ENCODE measurements at places on chromosomes 1 and 21.
A peak's percentile ranks its signal among the peaks of the same experiment; 100 is the strongest.

GRCh38 chr1:174017231-174017970 is 4.8 kb downstream of the RC3H1 start:
- no peak for DNase-seq

DNA sequence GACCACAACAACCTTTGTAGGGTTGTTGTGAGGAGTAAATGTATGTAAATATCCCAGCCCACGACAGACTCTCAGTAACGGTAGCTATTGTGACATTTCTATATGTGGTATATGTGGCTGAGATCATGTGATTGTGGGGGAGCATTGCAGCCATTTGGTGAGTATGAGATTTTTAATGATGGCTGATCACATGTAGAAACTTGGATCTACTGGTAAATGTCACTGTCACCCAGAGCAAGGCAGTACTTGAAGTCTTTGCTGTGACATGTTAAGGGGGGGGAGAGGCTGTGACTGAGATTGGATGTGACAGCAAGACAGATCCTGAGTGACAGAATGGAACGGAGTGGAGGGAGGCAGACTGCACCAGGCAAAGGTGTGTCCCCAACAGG is 23.9 kb upstream of the MEF2D start:
- DNase-seq = no peak

DNA sequence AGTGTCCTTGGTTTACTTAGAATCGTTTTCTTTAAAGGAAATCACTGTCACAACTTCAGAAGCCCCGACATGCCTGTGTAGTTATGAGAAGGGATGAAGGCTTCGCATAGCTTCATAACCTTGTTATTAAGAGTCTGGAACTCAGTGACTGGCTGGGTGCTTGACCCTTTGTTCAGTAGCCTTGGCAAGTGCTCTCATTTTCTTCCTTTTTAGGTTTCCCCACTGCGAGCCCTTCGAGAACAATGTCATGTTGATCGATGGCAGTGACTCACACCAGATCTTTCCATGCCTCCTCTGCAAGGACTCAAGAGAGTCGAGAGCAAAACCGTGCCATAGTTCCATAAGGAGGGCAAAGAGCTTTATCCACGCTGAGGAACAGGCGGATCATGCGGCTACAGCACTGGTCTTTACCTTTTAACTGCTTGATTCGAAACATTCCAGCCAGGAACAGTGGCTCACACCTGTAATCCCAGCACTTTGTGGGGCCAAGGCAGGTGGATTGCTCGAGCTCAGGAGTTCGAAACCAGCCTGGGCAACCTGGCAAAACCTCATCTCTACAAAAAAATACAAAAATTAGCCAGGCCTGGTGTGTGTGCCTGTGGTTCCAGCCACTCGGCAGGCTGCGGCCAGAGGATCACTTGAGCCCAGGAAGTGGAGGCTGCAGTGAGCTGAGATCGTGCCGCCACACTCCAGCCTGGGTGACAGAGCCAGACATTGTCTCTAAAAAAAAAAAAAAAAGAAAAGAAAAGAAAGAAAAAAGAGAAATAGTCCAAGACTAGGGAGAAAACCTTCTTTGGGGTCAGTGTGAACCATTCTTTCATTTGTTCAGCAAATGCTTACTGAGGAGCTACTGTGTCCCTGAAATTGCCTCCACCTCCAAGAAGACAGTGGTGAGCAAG is 95.4 kb upstream of the ERRFI1 start:
- no peak for DNase-seq

DNA sequence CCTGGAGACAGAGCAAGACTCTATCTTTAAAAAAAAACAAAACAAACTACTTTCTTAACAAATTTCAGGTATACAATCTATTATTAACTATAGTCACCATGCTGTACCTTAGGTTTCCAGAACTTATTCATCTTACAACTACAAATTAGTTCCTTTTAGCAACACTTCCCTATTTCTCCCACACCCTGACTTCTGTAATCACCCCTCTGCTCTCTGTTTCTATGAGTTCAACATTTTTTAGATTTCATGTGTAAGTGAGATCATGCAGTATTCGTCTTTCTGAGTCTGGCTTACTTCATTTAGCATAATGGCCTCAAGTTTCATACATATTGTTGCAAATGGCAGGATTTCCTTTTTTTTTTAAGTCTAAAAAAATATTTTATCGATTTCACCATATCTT is 77.9 kb upstream of the LPGAT1 start:
- DNase-seq = no peak

- no peak for DNase-seq
Measured at GRCh38 chr1:11158720-11159321, 30.3 kb upstream of the ANGPTL7 start.

- no peak for DNase-seq
Measured at GRCh38 chr1:222454186-222454585, 93.7 kb downstream of the HHIPL2 start.

GRCh38 chr1:58782178-58783089 is 1.4 kb downstream of the JUN start:
- DNase-seq = peak; percentile 31

GRCh38 chr1:42158189-42158588 is 5.0 kb downstream of the GUCA2B start:
- no peak for DNase-seq

DNA sequence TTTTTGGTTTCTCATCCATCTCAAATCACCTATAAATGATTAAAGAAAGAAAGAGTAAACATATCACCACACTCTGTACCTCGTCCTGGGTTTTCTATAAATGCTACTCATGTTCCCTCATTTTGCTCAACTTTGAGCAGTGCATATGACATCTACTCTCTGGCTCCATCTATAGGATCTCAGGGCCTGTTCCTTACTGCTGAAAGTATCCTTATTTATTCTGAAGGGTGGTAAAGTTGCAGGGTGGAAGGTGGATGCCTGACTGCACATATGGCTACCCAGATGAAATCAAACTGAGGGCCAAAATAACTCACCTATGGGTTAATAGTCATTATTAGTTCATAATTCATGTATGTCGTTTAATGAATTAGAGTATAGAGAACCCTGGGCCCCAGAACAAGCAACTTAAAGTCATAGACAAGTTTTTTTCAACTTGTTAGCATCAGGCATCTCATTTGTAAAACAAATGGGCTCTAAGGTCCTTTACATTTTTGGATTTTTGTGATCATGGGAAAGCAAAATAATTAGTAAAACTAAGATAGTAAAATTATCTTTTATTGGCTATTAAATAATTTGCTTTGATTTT is 46.5 kb downstream of the NCF2 start:
- no peak for DNase-seq

- DNase-seq = no peak
Measured at GRCh38 chr1:205098242-205098641, 14.0 kb upstream of the TMEM81 start.

- DNase-seq = no peak
Measured at GRCh38 chr1:237736372-237737029, 154.2 kb downstream of the ZP4 start.

DNA sequence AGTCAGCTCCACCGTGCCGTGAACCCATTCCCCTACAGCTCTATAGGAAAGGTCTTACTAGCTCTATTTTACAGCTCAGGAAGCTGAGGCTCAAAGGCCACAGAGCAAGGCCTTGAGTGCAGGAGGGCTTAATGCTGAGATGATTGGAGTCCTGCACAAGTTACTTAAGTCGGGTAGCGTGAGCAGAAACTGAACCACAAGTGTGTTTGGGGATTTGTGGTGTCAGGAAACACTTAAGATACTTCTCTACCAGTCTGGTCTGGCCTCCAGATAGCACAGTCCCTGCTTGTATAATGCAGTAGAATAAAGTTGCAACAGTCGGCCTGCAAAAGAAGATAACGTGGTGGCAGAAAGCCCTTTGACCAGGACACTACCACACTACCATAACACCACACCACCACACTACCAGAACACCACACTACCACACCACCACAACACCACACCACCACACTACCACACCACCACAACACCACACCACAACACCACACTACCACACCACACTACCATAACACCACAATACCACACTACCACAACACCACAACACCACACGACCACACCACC is 118.1 kb downstream of the SPSB1 start:
- DNase-seq = no peak

DNA sequence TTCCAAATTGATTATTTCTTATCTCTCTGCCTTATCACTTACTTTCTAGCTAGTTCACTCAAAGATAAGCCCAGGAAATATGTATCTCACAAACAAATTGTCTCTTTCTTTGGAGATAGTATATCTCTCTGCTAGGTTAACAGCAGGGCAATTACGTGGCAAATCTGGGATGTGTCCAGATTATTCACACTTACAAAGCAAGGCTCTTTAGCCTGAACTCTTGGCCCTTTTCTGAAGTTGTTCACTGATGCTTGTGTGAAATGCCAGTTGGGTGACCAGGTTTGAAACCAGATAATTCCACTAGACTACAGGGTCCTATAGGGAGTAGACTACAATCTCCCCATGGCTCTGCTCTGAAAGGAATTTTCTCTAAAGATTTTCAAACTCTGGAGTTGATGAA is 30.8 kb upstream of the FAM78B start:
- no peak for DNase-seq

DNA sequence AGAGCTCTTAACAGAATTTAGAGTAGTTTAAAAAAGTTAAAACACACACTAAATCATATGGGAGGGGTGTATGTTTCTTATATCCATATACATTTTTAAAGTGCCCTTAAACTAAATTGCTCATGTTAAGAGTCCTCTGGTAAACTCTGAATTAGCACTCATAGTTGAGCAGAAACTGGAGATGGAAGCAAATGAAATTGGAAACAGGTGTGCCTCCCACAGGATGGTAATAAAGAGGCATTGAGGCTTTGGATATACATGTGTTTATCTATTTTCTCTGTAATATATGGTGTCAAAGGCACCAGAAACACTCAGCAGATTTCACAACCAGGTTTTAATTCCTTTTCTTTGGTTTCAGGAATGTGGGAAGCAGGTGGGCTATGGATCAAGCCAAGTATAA is 188.6 kb downstream of the HS2ST1 start:
- no peak for DNase-seq

DNA sequence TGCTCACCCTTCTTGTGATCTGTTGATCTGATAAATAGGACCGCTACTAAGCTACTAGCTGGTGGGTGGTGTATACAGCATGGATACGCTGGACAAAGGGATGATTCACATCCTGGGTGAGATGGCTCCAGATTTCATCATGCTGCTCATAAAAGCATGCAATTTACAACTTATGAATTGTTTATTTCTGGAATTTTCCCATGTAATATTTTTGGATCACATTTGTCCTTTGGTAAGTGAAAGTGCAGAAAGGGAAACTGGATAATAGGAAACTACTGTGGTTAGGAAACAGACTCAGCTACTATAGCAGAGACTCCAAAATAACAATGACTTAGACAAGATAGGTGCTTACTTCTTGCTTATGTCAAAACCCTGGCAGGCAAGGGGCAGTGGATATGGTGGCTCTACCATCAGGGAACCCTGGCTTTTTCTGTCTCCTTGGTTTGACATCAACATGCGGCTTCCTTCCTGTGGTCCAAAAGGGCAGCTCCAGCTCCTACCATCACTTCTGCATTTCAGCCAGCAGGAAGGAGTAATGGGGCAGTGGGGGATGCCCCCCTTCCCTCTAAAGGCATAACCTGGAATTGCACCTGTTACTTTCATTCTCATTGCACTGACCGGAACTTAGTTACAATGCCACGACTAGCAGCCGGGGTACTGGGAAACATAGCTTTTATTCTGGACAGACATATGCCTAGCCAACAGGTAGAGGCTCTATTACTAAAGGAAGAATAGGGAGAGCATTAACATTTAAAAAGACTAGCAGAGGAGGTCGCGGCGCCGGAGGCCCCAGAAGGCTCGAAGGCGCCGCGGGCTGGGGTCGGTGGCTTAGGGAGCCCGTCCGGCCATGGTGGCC is 13.8 kb upstream of the AK2 start:
- DNase-seq = no peak

DNA sequence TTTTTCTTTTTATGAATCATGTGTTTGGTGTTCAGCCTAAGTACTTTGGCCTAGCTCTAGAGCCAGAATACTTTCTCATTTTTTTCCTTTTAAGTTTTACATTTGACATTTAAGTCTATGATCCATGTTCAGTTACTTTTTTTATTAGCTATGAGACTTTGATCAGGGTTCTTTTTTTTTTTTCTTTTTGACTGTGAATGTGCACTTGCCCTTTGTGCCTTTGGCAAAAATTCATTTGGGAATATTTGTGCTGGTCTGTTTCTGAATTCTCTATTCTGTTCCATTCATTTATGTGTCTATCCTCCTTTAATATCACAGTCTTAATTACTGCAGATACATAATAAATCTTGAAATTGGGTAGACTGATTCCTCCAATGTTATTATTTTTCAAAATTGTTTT is 93.8 kb downstream of the MAP3K21 start:
- DNase-seq = no peak

- no peak for DNase-seq
Measured at GRCh38 chr1:206672844-206673758, 11.6 kb upstream of the MAPKAPK2 start.

DNA sequence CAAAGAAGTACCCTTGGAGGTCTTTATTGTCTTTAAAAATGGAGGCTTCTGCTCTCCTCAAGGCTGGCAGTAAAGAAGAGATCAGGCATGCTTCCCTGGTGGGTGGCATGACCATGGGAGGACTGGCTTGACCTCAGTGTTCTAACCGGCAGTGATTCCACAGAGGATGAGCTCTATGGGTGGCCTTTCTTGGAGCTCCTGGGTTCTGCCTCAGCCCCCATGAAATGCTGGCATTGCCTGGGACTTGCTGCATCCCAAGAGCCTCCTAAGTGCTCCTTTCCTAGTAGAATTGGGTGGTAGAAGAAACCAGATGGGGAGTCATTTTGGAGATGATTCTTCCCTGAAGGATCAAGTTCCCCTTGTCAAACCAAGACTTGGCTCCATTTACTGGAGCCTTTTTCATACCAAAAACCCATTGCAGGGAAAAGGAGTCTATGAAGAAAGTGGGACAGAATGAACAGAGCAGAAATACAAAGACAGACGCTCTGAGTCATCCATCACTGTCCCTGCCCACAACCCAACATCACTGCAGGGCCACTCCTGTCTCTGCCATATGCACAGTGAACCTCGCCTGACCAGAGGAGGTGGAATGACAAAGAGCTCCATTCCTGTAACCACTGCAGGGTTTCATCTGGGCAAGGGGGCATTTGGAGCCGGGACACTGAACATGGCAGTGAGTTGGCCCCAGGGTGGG is 42.4 kb downstream of the RIMS3 start:
- no peak for DNase-seq

- no peak for DNase-seq
Measured at GRCh38 chr21:19468991-19469715, 1065.6 kb upstream of the TMPRSS15 start.

- DNase-seq = no peak
Measured at GRCh38 chr1:234925440-234926263, 203.0 kb downstream of the TOMM20 start.
